COLO829 (cell line): ENCODE measurements at places on chromosomes 3 and 15.

DNA sequence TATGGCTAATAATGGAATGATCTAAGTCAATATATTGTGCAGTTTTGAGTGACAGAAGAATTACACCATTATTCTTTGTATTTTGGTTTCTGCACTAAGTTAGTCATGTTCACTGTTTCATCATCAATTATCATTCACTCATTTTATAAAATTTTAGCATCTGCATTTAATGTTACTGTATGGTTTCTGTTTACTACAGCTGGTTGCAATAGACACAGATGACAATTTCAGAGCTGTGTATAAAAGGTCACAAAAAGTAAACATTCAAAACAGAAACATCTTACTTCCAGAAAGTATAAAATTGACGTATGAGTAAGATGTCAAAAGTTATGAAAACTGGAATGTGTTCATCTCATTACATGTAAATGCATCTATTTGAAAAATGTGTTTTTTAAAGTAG, 111.1 kb upstream of the GBE1 start:
- no peak for DNase-seq

GRCh38 chr3:16522834-16523233, 9.3 kb upstream of the RFTN1 start:
- DNase-seq, result no peak

- no peak for DNase-seq
Observed at GRCh38 chr15:68055224-68055705, 1.1 kb downstream of the PIAS1 start.

DNA sequence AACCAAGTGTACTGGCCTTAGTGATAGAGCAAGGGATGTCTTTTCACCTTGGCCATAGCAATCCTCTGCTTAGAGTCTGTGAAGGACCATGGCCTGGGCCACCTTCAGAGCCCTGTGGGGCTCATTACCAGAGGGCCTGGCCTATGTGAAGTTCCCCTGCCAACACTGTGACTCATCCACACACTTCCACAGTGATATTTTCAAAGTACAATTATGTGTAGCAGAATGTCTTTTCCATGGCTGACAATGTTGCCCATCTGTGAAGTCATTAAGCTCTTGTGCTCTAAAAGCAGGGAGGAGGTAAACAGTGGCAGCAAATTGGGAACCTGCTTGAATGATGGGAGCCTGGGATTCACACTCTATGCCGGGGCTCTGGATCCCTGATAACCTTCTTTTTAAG, 12.2 kb upstream of the CACNA1D start:
- peak; percentile 24 for DNase-seq

- DNase-seq, result no peak
Observed at GRCh38 chr3:172038798-172039435, 461 bp upstream of the FNDC3B start.

DNA sequence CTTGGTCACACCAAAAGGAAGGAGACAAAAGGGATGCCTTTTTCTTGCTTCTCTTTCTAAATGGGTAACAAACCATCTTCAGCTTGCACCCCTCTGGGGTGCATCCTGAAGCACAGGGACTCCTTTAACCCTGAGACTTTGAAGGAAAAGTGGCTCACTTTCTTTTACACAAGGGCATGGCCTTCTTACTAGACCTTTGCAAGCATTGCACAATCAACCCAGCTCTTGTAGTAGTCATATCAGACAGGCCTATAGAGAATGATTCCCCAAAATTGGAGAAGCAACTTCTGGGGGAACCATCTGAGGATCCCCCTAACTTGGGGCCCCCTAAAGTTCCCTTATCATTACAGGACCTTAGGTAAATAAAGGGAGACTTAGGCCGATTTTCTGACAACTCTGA, 56.1 kb upstream of the GK5 start:
- DNase-seq, result no peak

GRCh38 chr15:101440846-101441590, 48.5 kb downstream of the PCSK6 start:
- DNase-seq, result no peak

- DNase-seq, result no peak
Observed at GRCh38 chr3:45406772-45407171, 18.4 kb downstream of the LARS2 start.

- DNase-seq, result no peak
Observed at GRCh38 chr3:154214306-154214705, 93.1 kb downstream of the ARHGEF26 start.

- DNase-seq, result no peak
Observed at GRCh38 chr3:65625305-65625704, 413.4 kb downstream of the MAGI1 start.

DNA sequence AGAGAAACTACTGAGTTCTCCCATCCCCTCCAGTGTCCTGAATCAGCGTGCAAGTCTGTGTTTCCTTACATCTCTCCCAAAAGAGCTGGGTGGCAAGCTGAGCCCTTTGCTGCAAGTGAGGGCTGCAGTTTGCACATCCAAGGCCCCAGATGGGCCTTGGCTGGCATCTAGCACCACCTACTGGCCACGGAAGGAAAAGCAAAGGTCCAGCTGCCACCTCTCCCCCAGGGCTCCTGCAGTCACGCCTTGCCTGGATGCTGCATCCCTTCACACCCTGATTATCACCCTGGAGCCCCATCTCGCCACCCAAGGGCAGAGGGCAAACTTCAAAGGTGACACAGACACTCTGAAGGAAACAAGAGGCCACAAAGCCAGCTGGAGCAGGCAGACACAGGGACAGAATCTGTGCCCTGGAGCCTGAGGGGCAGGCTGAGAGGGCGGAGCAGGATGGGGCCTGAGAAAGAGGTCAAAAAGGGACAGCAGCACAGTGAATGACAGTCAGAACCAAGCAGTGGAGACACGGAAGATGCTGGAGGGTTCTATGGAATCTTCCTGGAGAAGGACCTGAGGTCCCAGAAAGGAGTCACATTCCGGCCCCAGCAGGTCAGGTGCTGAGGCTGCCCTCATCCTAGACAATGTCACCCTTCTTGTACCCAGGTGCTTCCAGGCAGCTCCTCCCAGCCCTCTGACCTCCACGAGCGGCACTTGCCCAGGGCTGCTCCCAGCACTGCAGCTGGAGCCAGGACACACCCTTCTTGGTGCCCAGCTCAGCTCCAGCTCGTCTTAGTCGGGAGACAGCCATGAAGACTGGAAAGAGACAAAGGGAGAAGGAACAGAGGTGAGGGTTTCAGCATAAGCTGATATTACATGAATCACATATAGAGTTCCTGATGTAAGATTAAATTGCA, 18.3 kb upstream of the NTRK3 start:
- DNase-seq, result peak; percentile 81

DNA sequence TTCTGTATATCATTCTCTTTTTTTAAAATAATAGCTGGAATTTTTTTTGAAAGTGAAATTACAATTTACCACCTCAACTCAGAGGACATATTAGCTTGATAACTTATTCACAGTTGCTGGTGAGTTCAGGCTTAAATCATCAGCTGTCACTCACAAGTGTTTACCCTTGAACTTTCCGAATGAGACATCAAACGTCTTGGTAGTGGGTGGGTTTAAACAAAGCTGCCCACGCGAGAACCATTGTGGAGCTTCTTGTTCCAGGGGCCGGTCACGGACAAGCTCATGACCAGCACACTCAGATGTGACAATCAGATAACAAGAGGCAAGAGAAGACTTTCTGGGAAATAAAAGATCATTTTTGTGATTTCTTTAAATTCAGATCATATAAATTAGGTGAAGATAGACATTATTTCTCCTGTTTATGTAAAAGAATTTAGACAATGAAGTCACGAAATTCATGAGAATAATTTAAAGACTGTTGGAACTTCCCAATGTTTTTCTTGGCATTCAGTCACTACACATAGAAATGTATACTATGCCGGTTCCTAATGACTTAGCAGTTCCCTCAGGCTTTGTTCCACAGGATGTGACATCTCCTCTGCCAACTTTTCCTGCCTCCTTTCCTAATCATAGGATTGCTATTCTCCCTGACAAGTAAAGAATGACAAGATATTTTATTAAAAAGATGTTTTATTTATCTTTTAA, 29.3 kb downstream of the BTD start:
- DNase-seq, result no peak

DNA sequence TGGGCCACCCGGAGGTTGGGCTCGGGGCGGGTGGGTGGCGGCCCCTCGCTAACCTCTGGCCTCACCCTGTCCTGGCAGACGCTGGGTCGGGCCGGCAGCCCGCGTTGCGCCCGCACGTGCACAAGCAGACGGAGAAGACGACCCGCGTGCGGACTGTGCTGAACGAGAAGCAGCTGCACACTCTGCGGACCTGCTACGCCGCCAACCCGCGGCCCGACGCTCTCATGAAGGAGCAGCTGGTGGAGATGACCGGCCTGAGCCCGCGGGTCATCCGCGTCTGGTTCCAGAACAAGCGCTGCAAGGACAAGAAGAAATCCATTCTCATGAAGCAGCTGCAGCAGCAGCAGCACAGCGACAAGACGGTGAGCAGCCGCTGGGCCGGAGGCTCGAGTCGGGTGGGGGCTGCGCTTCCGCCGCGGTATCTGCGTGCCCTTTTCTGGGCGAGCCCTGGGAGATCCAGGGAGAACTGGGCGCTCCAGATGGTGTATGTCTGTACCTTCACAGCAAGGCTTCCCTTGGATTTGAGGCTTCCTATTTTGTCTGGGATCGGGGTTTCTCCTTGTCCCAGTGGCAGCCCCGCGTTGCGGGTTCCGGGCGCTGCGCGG, 3.7 kb downstream of the ISL2 start:
- DNase-seq, result no peak

DNA sequence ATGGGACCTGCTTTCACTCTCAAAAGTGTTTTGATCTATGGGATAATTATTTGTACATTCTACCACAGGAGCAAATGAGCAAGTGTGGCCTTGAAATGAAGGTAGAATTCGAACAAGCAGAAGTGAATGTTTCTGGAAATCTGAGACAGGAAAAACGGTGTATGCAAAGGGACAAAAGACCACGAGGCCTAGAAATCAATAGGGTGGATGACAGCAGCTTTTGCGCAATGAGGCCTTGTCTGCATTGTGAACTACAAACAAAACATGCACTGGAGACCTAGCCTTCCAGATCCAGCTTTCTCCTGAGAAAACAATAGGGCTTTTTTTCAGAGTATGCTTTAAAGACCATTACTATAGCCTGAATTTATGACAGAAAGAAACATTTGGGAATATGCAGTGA, 1137.0 kb downstream of the ROBO2 start:
- no peak for DNase-seq

DNA sequence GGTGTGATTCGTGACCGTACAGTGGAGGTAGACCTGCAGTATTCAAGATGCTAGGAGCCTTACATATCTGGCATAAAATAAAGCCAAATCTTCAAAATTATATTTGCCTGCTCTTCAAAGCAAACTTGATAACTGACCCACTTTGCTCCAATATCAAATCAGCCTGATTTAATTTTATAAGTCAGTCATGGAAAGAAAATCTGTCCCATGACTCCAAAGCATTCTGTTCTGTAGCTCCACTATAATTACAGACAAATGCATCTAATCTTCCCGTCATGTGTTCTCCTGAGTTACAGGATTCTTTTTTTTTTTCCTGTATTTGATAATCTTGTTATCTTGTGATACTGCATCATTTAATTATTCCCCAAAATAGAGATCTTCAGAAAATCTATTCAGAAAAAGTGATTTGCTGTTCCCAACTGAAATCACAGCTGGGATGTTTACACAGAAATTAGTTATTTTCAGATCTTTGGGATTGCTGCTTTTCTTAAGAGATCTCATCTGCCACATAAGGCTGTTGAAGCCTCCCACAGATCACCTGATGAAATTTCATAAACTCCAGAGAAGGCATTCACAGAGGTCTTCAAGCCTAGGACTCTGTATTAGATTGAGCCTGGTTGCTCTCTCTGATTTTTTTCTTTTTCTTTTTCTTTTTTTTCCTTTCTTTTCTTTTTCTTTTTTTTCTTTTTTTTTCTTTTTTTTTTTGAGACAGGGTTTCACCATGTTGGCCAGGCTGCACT, 27.2 kb downstream of the TIMP4 start:
- no peak for DNase-seq

GRCh38 chr3:159114582-159114981, 312.7 kb downstream of the MFSD1 start:
- peak; percentile 42 for DNase-seq

DNA sequence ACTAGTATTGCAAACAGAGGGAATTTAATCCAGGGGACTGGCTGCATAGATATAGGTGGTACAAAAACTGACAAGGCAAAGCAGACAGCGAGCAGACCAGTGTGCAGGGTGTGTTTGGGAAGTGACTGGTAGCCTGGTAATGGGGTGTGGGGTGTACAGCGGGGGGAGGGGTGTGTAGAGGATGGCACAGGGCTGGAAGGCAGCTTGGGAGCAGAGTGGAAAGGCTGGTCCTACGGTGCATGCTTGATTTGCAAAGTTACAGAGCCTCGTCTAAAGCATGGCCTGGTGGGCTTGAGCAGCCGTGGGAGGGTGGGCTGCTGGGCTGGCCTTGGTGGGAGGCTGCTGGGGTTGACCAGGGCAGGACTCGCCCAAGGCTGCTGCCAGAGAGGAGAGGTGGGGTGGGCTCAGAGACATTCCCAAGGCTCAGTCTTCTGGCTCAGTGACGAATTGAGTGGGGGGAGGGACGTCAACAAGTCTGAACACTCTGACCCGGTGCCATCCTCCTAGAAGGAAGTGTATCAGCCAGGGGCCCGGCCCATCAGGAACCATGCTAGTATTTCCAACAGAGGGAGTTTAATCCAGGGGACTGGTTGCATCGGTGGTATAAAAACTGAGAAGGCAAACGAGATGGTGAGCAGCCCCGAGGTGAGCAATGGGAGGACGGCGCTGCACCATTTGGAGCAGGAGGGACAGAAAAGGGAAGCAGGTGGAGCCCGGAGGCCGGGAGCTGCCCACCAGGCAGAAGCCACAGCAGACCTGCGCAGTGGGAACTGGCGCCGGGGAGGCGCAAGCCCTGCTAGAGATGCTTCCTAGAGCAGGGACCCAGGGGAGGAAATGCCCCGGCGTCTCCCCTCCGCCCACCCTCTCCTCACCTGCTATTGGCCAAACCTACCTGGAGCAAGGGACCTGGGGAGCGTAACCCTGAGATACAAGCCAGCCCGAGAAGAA, 29.2 kb downstream of the CPN2 start:
- no peak for DNase-seq

- DNase-seq, result peak; percentile 99
Observed at GRCh38 chr3:143135150-143135549, 15.6 kb downstream of the CHST2 start.

GRCh38 chr15:73539212-73540128, 93.7 kb downstream of the NPTN start:
- no peak for DNase-seq

DNA sequence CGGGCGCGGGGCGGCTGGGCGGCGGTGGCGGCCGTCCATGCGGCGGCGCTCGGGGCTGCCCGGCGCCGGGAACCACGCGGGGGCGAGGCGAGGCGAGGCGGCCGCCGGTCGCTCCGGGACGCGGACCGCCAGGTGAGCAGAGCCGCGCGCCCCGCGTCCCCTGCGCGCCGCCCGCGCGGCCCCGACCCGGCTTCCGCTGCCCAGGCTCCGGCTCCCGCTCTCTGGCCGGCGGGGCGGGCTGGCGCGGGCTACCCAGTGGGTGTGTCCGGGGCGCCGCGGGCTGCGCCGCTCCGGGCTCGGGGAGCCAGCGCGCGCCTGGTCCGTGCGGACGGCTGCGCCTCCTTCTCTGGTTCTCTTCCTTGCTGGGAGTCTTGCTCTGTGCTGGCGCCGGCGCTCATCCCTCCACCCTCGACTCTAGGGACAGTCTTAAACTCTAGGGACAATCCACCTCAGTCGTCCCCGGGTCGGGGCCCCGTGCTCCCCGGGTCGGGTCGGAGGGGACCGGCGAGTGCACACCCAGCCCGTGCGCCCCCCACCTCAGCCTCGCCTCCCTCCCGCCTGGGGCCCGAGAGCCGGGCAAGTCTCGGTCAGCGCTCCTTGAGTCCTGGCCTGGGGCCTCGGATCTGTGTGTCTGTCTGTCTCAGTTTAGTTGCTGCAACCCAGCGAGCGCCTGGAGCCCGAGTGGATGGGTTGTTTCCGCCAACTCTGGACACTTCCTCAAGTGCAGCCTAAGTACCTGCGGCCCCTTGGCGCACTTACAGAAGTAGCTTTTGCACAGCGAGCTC, 488 bp downstream of the THSD4 start:
- DNase-seq, result no peak
